ENCODE measurements at places on chromosomes 2 and 18.

DNA sequence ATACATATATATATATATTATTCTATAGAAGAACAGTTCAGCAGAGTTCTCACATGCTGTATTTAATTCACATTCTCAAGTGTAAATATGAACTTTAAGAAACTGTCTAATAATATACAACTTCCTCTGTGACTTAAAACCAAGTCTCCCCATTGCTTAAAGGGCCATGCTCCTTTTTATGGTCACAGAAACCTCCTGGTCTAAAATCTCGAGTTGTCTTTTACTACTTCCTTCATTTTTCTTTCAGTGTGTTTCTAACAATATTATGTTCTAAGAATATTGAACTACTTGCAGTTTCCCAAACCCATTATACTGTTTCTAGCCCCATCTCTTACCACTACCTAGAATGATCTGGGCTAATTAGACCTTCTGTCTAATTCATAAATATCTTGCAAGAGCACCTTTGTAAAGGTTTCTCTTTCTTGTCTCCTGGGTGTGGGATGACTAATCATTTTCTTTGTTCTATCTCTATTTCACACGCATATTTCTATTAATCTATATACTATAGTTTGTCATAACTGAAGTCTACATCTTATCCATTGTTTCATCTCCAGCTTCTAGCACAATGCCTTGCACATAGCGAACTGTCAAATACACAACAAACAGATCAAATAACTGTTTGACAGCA is 48.8 kb downstream of the ERBB4 start:
- no peak for DNase-seq

GRCh38 chr2:126655500-126656430 is at the start of gene GYPC:
GYPC (plus strand) TSS chr2:126656158; CDS start chr2:126656264, 106 bp downstream.
- DNase-seq: peak; percentile 24

- DNase-seq: no peak
These were observed 5.1 kb upstream of the KCMF1 start for GRCh38 chr2:84965827-84966226.

- peak; percentile 3 for DNase-seq
These were observed 113.3 kb downstream of the SCG2 start for GRCh38 chr2:223488814-223489213.

Data from NCI-H524 (cell line).